Activated T-helper 2 cell treated with anti-CD3 and anti-CD28 coated beads, Interferon-gamma antibody, Interleukin-2, Interleukin-4, amounts not matched to agents 10 μg/mL and 5 μg/mL and 100 μg/mL, durations not matched to agents 14 hours and 24 hours and 36 hours (primary cell): ENCODE measurements at places on chromosomes 6 and 20. TPM values are rescaled to one million over a fixed set of nuclear protein-coding genes. Genes with fewer than 3 reads are reported as not detected.

DNA sequence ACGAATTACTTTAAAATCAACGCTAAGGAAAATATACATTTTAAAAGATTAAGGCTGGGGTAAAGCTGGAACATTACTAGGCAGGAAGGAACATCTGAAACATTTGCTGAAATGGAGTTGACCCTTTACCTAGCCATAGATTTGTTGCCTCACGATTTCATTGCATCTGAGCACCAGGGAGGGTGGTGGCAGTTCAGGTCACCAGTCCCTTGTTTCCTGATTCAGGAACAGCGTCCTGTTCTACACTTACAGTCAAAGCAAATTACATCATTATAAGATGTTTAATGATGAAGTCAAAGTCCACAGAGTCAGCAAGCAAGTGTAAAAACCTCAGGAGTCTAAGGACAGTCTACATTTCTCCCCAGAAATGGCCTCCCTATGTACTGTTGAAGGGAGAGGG lies 9.0 kb upstream of the MICA start:
- no peak for DNase-seq

DNA sequence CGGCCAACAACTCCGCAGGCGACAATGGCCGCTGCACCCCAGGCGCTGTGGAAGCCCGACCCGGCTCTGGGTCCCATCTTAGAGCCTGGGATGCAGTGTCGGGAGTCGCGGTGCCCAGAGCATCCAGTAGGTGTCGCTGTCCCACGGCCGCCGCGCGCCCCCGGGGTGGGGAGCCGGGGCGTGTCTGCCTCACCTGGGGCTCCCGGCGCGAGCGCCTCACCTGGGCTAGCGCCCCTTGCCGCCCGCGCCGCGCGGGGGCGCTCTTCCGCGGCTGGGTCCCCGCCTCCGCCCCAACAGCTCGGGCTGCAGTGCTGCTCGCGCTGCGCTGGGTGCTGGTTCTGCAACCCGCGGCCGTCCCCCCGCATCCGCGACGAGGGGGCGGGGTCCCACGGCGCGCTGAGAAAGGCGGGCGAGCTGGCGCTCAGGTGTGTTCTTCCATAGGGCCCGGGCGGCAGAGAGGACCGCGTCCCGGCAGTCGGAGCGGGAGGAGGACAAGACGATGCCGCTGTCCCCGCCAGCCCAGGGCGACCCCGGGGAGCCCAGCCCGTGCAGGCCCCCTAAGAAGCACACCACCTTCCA lies at the start of gene CRYBG1:
TSS of gene CRYBG1 (plus strand) at position 308 of the 579 bp plus-strand sequence. CDS start at position 500, 192 bp downstream.
- peak; percentile 55 for DNase-seq

DNA sequence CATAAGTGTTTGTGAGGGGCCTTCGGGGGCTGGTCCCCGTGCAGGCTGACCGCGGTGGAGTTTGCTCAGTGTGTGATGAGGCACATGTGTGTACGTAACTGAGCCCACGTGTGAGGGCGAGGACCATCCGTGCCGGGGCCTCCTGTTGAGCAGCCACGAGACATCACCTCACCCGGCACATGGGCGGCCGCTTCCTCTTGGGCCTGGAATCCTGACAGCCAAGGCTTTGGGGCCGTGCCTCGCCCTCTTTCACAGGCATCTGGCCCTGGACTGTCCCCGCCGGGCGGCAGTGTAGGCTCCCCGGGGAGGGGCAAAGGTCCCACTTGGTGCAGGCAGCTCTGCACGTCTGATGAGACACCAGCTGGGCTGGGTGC lies 202.3 kb downstream of the DLL1 start:
- DNase-seq = no peak

KCNK16 gene
- not detected in 2 replicates for total RNA-seq

NECAB3 gene
- 27.0 and 30.1 TPM in 2 replicates for total RNA-seq
